ENCODE measurements at places on chromosomes 1 and 21.

DNA sequence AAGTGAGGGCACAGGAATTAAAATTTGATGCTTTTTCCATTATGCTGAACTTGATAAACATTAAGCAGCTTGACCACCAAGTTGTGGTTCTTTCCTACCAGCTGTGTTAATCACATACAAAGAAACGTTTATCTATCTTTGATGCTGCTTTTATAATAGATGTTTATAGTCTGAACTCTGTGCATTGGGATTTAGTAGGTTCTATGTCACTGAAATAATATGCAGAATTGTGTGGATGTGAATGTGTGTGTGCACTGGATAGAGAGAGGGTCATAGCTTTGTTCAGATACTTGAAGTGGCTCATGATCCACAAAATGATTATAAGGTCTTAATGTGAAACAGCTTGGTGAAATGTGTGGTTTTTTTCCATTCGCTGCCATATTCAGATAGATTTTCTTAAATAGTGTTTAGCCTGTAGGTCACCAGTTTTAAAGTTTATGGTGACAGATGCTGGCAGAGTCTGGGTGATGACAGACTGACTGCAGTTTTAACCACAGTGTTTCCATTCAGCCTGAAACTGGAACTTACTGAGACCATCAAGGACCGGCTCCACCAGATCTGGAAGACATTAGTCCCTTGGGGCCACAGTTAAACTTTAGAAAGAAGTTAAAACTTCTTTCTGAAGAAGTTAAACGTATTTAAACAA is 10.2 kb downstream of the DDI2 start:
- ATAC-seq = peak; percentile 94

DNA sequence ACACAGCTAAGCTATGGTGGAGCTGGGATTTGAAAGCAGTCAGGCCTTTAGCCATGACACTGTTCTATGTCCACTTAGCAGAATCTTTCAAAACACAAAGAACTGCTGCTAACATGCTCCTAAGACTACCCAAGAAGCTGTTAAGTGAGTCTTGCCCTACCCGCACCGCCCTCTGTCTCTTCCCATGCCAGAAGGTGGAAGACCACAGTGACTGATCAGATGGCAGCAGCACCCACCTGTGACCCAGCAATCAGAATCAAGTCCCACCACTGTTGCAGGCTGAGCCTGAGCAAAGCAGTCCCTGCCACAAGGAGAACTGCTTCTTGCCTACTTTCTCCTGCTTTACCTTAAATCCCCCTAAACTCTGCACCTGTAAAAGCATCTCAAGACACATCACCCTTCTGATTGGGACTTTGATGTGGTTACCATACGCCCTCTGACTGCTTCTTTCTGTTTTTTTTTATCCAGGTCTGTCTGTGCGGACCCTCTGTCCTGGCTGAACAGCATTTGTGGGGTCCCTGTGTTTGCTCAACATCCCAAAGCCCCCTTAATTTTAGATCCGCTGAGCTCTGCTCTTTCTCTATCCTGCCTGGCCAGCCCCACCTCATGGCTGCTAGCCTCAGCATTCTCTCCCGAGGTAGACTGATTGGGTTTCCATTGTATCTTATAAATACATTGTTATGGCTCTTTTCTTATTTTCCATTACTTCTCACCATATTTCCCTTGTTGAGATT is 16.0 kb downstream of the IRF2BP2 start:
- ATAC-seq = no peak

DNA sequence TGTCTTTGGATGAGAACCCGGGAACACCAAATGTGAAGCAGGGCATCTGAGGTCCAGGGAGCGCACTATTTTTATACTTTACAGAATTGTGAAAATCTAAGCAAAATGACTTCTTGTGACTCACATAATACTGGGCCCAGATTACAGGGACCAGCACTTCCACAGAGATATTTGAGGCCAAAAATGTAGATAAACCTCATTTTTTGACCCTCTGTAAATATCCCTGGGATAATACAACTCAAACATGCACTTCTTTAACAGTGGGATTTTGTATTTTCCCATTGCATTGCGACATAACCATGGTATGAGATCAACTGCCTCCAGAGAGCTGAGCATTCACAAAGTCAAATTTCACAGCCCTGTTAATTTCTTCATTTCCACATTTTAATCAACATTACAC is 289.4 kb upstream of the ADGRL4 start:
- no peak for ATAC-seq

- ATAC-seq = no peak
Observed at GRCh38 chr1:88802404-88802803, 89.0 kb downstream of the GTF2B start.

DNA sequence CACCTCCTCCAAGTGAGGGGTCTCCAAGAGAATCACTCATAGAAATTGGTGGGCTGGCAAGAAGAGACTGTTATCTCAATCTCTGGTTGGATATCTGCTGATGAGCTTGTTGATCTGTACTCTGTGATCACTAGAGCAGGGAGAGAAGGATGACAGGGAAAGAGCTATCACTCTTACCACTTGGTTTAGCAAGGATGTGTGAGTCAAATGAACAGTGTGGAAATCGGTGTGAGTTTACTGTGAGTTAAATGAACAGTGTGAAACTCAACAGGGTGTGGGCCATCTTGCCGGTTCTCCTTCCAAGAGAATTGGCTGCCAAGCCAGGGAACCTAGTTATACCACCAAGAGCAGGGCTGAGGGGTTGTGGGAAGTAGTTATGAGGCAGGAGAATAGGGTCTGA is 33.3 kb upstream of the CD1D start:
- no peak for ATAC-seq

- ATAC-seq = peak; percentile 47
Observed at GRCh38 chr1:177170756-177171535, at the start of gene BRINP2. Gene BRINP2, plus strand, starts transcription at chr1:177170958. Its CDS starts 58,919 bp downstream, at chr1:177229877.

DNA sequence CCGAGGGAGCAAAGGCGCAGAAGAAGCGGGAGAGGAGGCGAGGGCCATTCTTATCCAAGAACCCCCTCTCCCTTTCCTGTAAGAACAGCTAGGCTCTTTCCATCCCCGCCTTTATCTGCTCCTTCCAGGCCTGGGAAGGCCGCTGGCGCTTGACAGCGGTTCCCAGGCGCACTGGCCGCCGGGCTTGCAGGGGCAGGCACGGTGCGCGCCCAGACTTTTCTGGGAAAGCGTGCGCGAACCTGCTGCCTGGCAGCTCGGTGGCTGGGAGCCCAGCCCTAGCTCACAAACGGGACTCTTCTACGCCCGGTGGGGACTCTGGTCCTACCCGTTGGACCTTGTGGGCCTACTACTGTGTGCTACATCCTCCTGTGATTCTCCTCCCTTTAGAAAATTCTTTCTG is 8.8 kb upstream of the IFNLR1 start:
- ATAC-seq = no peak

Data from stimulated activated memory B cell treated with anti-CD40 and anti-IgM and Interleukin-4, amounts not matched to agents 10 μg/mL and 1 μg/mL and 100 μg/mL, for 72 hours (primary cell).